ENCODE measurements at places on chromosomes 12 and 14. TPM values are rescaled to one million over a fixed set of nuclear protein-coding genes. Genes with fewer than 3 reads are reported as not detected.

Gene DTX1
- 14.5 TPM for polyA plus RNA-seq

Gene RAD52
- 46.6 TPM for polyA plus RNA-seq

Gene CNPY2
- polyA plus RNA-seq = 182 TPM

Gene KLRB1
- polyA plus RNA-seq = 6.4 TPM

Gene KRT2
- polyA plus RNA-seq = not detected

Gene VASH1
- polyA plus RNA-seq = 36.7 TPM

Gene A2M
- polyA plus RNA-seq = 222 TPM

Gene ADCY4
- 22.6 TPM for polyA plus RNA-seq

Gene P2RX2
- 1.8 TPM for polyA plus RNA-seq

Gene DHH
- polyA plus RNA-seq = 0.35 TPM

Gene TSPAN19
- 0.38 TPM for polyA plus RNA-seq

Gene LIN7A
- polyA plus RNA-seq = 19.2 TPM

Gene RERG
- polyA plus RNA-seq = 30.9 TPM

Gene TMEM30B
- 10.0 TPM for polyA plus RNA-seq

Gene CISTR
- polyA plus RNA-seq = 0.20 TPM

Gene TMPRSS12
- polyA plus RNA-seq = 0.25 TPM

Gene OR4K5
- polyA plus RNA-seq = not detected

Gene ANO6
- 63.1 TPM for polyA plus RNA-seq

Gene CAPS2
- 7.2 TPM for polyA plus RNA-seq

Gene HPD
- 5.0 TPM for polyA plus RNA-seq

Gene PAWR
- 118 TPM for polyA plus RNA-seq

Gene LUM
- polyA plus RNA-seq = 38.0 TPM

Gene FGF6
- not detected for polyA plus RNA-seq

Gene SMCO3
- polyA plus RNA-seq = 2.2 TPM

Gene NR4A1
- 14.1 TPM for polyA plus RNA-seq

Gene AKAP6
- 2.5 TPM for polyA plus RNA-seq

Gene MYO1H
- polyA plus RNA-seq = 1.5 TPM

Gene GUCY2C
- 0.34 TPM for polyA plus RNA-seq

Gene PIANP
- 12.8 TPM for polyA plus RNA-seq

Gene COQ6
- 40.4 TPM for polyA plus RNA-seq

Gene LIN52
- polyA plus RNA-seq = 15.1 TPM

Gene CLEC2B
- polyA plus RNA-seq = 3.9 TPM

Gene NUAK1
- polyA plus RNA-seq = 11.9 TPM

Gene SLC35F4
- 3.7 TPM for polyA plus RNA-seq

Gene CFAP54
- polyA plus RNA-seq = 4.7 TPM

Gene PAX9
- 0.27 TPM for polyA plus RNA-seq

Gene CEBPE
- polyA plus RNA-seq = 0.10 TPM

Gene VRTN
- polyA plus RNA-seq = 0.06 TPM

Gene LYZ
- polyA plus RNA-seq = 27.1 TPM

Gene KLRG1
- 1.9 TPM for polyA plus RNA-seq

Gene LHX5
- not detected for polyA plus RNA-seq

Gene NEUROD4
- polyA plus RNA-seq = not detected

Gene ACSM4
- not detected for polyA plus RNA-seq

Gene MLEC
- polyA plus RNA-seq = 142 TPM

Gene SLC38A4
- 28.3 TPM for polyA plus RNA-seq

Gene FOXG1
- 0.04 TPM for polyA plus RNA-seq

Gene RD3L
- polyA plus RNA-seq = not detected

Gene GPX2
- polyA plus RNA-seq = 1.1 TPM

Gene METTL17
- polyA plus RNA-seq = 106 TPM

Gene CCDC197
- not detected for polyA plus RNA-seq

All from renal pelvis (tissue), 12 donors.